DND-41 (cell line): ENCODE measurements at places on chromosomes 5 and 9.

GRCh38 chr5:131810510-131811249 is 13.9 kb upstream of the FNIP1 start:
- no peak for DNase-seq

DNA sequence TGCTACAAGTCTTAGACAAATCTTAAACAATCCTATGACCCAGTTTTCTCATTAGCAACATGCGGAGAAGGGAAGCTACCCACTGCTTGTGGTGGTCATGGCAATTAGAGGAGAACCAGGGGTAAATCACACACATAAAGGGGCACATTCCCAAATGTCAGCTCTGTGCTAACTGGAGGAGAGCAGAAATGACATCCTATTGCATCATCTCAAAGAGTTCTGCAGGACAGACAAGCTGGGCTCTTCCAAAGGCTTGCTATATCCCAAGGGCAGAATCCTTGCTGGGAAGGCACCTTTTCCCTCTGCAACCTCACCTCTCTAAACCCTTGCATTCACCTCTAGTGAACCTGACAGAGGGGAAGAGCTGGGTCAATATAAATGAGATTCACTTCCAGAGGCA is 17.0 kb upstream of the WWC1 start:
- DNase-seq: no peak

DNA sequence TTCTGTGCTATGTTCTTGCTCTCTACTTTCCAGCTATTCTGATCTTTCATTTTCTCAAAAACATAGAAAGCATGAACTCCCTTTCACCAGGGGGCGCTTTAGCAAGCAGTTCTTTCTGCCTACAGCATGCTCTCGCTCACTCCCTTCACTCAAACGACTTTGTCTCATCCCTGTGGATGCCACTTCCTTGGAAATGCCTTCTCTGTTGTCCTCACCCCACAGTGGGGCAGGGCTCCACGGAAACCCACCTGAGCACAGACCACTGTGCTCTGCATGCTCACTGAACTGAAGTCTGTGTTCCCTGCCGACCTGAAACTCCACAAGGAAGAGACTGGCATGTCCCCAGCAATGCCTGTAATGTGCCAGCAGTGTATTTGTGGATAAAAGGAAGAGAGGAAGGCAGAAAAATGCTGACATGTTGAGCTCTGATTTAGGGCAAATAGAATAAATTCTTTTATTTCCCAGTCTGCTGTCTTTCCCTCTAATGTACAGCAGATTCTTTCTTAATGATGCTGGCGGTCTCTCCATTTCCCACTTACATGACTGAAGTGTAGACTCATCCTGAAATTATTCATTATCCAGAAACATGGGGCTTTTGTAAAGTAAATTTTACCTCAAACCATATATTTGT is 4.9 kb upstream of the ROR2 start:
- peak; percentile 10 for DNase-seq

DNA sequence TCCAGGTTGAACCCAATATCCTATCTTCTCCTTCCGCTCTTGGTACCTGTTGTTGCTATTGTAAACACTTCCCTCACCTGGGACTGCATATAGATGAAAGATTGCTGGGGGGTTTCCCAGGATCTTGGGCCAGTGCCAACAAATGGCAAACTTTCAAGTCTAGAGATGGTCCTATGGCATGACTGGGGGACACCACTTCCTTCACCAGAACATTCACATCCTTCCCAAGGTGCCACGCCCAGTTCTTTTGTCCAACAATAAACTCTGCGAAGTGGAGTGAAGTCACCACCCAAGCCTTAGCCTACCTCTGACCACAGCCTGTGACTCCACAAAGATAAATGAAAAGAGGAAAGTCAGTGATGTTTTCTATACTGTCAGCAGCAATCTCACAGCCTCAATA is 34.4 kb downstream of the DOCK8 start:
- DNase-seq: no peak

- no peak for DNase-seq
These were observed 249.7 kb downstream of the ARHGAP26 start for GRCh38 chr5:143019614-143020515.

DNA sequence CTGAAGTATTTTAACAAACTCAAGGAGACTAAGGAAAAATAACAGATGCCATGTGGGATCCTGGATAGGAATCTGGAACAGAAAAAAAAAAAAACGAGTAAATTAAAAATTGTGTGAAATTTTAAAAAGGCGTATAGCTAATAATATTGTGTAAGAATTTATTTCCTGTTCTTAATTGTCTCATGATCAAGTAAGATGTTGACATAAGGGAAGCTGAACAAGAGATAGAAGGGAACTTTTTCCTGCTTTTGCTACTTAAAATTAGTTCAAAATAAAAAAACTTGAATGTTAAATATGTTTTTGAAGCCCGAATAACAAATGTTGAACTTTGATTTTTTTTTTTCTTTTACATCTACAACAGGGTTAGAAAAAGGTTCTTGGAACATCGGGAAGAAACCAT is 10.5 kb downstream of the SNAPC3 start:
- no peak for DNase-seq

DNA sequence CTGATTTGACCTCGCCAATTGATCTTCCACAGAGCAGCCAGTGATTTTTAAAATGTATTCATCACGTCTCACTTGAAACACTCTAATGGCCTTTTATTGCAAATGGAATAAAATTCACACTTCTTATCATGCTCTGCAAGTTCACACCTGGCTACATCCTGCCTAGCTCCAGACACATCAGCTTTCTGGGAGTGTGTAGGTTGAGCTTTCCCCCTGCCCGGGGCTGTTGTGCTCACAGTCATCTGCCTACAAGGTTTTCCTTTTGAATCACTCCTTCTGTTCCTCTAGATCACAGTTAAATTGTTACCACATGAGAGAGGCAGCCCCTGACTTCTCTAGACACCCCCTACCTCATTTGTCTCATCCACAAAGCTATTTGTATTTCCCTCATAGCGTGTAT is 674.5 kb downstream of the PRELID2 start:
- no peak for DNase-seq

GRCh38 chr9:132201139-132201538 is 39.3 kb downstream of the NTNG2 start:
- DNase-seq: no peak

GRCh38 chr9:111095441-111095840 is 57.2 kb upstream of the LPAR1 start:
- DNase-seq: no peak

DNA sequence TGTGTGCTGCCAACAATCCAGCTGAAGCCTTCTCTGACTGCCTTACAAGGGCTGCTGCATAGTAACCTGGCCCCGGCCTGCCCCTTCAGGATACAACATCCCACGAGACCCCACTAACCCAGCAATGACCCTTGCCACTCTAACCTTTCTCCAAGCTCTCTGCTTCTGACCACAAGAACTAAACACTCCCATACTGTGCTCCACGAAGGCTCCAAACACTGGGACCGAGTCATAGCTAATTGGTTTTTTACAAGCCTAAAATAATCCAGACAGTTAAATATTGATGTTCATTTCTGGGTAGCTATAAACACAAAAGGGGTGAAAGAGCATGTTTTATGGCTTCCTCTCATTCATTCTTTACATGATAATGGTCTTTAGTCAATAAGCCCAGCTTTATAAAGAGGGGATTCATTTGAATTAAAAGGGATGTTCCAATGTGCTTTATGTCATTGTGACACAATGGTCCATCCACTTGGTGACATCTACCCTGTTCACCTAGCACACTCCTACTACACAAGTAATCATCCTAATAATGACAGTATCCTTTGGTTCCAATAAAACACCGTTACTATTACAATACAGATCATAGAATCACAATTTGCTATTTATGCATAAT is 16.2 kb upstream of the TLE4 start:
- DNase-seq: no peak

- DNase-seq: no peak
These were observed 14.3 kb downstream of the PTPA start for GRCh38 chr9:129125478-129125877.

DNA sequence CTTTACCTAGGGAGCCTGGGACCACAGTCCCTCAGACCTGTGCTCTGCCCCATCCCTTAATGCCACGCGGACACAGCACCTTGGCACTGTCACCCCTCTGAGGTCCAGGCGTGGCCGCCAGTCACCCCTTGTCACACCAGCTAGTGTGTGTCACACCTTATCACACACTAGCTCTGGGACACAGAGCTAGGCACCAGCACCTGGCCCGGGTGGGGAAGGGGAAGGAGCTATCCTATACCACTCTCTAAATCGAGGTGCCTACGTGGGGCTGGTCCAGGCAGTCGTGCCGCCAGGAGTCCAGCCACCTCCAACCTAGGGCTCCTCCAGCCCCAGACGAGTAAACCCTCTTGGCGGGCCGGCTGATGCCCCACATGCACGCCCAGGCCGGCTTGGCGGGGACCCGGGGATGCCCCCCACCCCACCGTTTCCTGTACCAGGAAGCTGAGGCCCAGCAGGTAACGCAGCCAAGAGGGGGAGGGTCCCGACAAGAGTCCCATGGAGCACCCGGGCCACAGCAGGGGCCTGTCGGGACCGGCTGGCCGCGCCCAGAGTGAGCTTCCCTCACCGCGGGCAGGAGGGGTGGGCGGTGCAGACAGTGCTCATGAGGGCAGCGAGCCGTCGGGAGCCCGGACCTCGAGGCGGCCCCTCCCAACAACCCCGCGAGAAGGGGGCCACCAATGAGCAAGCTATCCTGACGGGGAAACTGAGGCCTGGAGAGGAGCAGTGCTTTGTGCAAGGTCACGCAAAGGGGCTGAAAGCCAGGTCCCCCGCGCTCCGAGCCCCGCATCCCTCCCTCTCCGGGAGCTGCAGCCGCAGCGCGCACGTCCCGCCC is 550 bp downstream of the CORO2A start:
- DNase-seq: peak; percentile 57

DNA sequence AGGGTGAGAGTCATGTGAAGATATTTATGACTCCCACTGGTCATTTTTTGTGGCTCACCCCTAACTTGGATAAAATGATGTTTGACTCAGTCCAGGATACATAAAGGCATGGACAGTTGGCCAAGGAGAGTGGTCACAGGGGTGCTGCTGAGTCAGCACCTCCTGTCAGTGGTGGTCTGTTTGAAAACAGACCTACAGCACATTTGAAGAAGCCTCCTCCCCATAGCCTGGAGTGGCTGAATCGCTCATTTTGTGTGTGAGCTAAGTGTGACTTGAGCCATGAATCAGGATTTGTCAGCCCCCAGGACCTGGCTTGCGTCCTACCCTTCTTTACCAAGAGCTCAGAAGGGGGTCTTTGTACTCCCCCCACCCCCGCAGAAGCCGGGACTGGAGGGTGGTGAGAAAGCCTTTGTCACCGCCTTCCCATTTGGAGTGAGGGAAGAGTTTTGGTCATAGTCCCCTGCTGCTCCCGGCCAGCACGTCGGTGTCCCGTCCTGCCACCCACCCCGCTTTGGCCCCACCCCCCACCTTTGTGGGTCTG is 35.6 kb downstream of the TRIO start:
- no peak for DNase-seq

DNA sequence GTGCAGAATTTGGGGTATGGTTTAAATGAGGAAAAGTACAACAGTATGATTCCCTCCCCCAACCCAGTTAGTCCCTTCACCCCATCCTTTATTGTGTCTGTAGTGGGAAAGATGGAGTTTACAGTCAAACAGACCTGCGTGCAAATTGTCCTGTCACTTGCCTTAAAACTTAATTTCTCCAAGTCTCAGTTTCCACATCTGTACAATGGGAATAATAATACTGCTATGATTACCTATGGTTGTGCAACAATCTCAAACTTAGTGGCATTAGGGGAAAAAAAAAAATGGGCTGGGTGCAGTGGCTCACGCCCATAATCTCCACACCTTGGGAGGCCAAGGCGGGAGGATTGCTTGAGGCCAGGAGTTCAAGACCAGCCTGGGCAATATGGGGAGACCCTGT is 35.8 kb upstream of the CTNNA1 start:
- DNase-seq: no peak

- DNase-seq: no peak
These were observed 25.0 kb upstream of the KIF12 start for GRCh38 chr9:114124138-114124537.

GRCh38 chr9:19940811-19941535 is 152.1 kb upstream of the SLC24A2 start:
- DNase-seq: no peak

GRCh38 chr5:90017239-90017638 is 392.3 kb downstream of the CETN3 start:
- DNase-seq: no peak

- DNase-seq: no peak
These were observed 33.9 kb downstream of the RAD23B start for GRCh38 chr9:107316795-107317661.

GRCh38 chr9:106829666-106830408 is 33.1 kb upstream of the ZNF462 start:
- no peak for DNase-seq

GRCh38 chr9:34522091-34522887 is 501 bp downstream of the ENHO start:
- peak; percentile 8 for DNase-seq

GRCh38 chr9:4327504-4328191 is 27.8 kb upstream of the GLIS3 start:
- DNase-seq: no peak

DNA sequence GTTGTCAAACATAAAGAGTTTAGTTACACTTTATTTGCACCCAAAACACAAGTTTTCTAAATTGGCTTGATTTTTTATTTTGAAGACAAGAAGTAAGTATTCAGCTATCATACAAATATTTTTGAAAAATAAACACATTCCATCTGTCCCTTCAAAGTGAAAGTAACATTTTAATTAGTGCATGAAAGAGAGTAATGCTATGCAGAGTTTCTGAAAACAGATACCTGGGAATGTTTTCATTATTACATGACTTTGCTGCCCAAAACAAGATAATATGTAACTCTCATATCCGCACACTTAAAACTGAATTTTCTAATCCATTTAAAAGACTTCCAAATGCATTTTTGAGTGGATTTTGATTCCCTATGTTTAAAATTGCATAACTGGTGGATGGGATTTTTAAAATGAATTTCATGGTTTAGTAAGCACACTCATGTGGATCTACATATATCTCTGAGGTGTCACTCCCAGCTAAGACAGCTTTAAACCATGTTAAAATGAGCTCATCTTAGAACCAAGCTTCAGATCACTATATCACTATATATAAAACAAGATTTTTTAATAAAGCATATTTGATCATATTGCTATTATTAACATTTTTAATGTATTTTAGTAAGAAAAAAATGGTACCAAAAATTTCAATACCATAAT is 127.5 kb downstream of the ATPSCKMT start:
- no peak for DNase-seq

DNA sequence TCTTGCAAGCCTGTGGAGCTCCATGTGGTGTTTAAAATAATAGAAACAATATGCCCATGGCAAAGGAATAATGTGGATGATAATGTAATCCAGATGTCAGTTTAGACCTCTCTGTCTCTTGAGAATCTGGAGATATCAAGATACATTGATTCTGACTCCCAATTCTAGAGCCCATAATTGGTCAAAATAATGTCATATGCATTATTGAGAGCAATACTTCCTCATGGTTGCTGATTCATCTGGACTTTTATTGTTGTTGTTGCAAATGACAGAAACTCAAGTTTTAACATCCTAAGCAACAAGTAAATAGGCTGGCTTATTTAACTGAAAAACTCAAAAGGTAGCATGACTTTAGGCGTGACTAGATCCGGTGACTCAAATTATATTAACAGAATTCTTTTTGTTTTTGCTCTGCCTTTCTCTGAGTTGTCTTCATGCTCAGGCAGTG is 152.1 kb downstream of the PCSK1 start:
- no peak for DNase-seq

GRCh38 chr9:112892981-112893380 is 2.3 kb upstream of the SLC46A2 start:
- no peak for DNase-seq
